ENCODE measurements at places on chromosomes 4 and X.

DNA sequence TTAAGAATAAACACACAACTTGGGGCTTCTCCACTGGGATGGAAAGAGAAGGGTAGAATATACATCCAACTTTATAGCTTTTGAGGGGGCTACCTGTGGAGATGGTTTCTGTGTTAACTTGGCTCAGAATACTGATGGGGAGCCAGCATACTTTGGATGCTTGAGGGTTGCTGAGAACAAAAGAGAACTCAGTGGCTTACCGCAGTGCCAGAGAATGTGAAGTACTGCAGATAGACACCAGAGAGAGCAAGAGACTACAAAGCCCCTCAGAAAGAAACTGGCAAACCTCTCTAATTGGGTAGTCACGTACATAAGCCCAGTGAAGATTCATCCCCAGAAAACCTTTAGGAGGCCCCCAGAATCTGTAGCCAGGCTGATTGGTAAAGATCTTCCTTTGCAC, 214.4 kb downstream of the DCHS2 start:
- H3K4me1 ChIP-seq: no peaks in the 10 kb centered on the region
- DNase-seq: no peak

DNA sequence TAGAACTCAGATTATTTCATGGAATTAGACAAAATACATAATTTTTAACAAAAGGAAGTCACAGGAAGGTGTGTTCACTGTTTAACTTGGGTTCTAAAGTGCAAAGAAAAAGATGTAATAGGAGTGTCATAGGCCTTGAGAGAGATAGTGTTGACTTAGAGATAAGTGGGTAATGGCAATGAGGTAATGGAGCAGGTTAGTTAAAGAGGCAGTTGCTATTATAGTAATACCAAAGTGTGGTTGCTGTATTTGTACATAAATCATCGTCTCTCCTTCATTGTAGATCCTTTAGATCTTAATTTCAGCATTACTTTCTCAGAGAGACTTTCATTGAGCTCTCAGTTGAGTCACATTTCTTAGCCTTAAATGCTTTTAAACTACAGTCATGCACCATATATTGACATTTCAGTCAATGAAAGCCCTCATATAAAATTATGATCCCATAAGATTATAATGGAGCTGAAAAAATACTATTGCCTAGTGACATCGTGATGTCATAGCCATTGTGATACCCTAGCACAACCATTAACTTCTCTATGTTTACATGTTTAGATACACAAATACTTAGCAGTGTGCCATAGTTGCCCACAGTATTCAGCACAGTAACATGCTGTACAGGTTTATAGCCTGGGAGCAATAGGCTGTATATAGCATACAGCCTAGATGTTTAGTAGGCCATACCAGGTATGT, 245.4 kb downstream of the ADGRL3 start:
- peak overlapping the region; percentile 90 for H3K27ac ChIP-seq
- no peaks in the 10 kb centered on the region for H3K36me3 ChIP-seq
- H3K4me3 ChIP-seq: no peak overlapping the region
- peak; percentile 84 for DNase-seq

GRCh38 chrX:76172325-76172893, 453 bp upstream of the PBDC1 start:
- peak overlapping the region; percentile 76 for H3K4me3 ChIP-seq
- H3K27ac ChIP-seq: peak overlapping the region; percentile 94
- H3K36me3 ChIP-seq: peaks cover 2% of the 10 kb centered on the region
- H3K4me1 ChIP-seq: no peaks in the 10 kb centered on the region
- H3K27me3 ChIP-seq: no peaks in the 10 kb centered on the region

GRCh38 chrX:56798866-56799758, 70.1 kb downstream of the NBDY start:
- H3K4me1 ChIP-seq: no peaks in the 10 kb centered on the region
- no peak for DNase-seq
- no peak overlapping the region for H3K4me3 ChIP-seq

DNA sequence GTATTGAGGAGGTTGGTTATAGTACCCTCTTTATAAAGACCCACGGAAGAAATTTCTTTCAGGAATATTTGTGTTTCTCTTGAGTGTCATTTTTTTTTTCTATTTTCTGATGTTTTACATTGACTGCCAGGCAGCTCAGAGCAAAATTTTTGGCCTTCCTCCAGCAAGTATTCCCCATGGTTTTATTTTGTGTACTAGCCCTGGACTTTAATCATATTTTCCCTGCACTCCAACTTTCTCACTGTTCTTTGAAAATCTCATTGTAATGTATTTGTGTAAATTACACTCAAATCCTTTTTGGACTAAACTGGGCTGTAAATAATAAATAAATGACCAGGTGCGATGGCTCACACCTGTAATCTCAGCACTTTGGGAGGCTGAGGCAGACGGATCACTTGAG, 45.6 kb upstream of the USP46 start:
- no peaks in the 10 kb centered on the region for H3K4me1 ChIP-seq
- no peaks in the 10 kb centered on the region for H3K36me3 ChIP-seq
- no peaks in the 10 kb centered on the region for H3K27me3 ChIP-seq
- H3K27ac ChIP-seq: no peak overlapping the region
- no peak overlapping the region for H3K4me3 ChIP-seq

GRCh38 chr4:53192496-53192895, 173.4 kb downstream of the SCFD2 start:
- no peak overlapping the region for H3K27ac ChIP-seq
- DNase-seq: no peak
- no peaks in the 10 kb centered on the region for H3K36me3 ChIP-seq
- H3K4me1 ChIP-seq: no peaks in the 10 kb centered on the region
- no peak overlapping the region for H3K4me3 ChIP-seq

GRCh38 chrX:44082829-44083228, 109.6 kb upstream of the NDP start:
- DNase-seq: no peak
- no peak overlapping the region for H3K4me3 ChIP-seq
- H3K27me3 ChIP-seq: no peaks in the 10 kb centered on the region
- no peaks in the 10 kb centered on the region for H3K4me1 ChIP-seq
- no peak overlapping the region for H3K27ac ChIP-seq
- no peaks in the 10 kb centered on the region for H3K36me3 ChIP-seq

GRCh38 chr4:125520258-125520990, 205.7 kb downstream of the FAT4 start:
- H3K36me3 ChIP-seq: no peaks in the 10 kb centered on the region
- H3K27me3 ChIP-seq: no peaks in the 10 kb centered on the region
- no peak overlapping the region for H3K4me3 ChIP-seq
- DNase-seq: peak; percentile 19
- H3K27ac ChIP-seq: peak overlapping the region; percentile 41

DNA sequence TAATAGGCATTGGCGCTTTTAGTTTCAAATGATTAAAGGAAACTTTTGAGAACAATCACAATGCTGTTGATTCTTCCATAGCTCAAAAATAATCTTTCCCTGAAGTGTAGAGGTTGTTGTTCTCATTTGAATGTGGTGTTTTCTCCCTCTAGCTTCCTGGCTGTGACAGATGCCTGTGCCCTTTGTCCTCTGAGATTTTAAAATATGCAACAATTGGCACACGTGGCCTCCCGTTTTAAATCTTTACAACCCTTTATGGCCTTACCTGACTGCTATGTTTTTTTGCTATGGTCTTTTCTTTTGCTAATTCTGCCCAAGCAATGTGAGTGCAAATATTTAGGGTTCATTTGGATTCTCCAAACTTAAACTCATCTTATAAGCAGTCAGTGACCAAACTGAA, 22.9 kb upstream of the CASK start:
- peak overlapping the region; percentile 83 for H3K27ac ChIP-seq
- no peaks in the 10 kb centered on the region for H3K36me3 ChIP-seq
- H3K4me1 ChIP-seq: peaks cover 17% of the 10 kb centered on the region
- no peaks in the 10 kb centered on the region for H3K27me3 ChIP-seq
- peak; percentile 81 for DNase-seq

DNA sequence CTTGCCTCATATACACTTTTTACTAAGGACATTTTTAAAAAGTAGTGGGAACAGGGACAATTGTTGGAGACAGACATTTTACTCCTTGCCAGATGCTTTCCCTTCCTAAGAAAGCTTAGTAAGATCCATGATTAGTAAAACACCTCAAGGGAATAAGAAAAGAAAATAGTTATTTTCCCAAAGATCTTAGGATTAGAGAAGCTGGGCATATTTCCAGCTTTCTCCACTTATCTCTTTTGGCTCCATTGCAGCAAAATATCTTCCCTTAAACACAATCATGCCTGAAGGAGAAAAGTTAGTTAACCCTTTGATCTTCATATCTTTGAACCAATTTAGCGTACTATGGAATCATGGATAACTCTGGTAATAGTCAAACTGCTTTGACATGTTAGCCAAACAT, 257.9 kb downstream of the PCDH18 start:
- H3K4me1 ChIP-seq: no peaks in the 10 kb centered on the region
- no peaks in the 10 kb centered on the region for H3K27me3 ChIP-seq
- no peak overlapping the region for H3K4me3 ChIP-seq
- no peak overlapping the region for H3K27ac ChIP-seq
- H3K36me3 ChIP-seq: no peaks in the 10 kb centered on the region
- DNase-seq: no peak

Measured in small intestine (tissue), 16 donors.